ENCODE measurements at places on chromosomes 3 and 15.
A peak's percentile ranks its signal among the peaks of the same experiment; 100 is the strongest.

- no peak for DNase-seq
Measured at GRCh38 chr3:34073961-34074360, 275.5 kb downstream of the PDCD6IP start.

DNA sequence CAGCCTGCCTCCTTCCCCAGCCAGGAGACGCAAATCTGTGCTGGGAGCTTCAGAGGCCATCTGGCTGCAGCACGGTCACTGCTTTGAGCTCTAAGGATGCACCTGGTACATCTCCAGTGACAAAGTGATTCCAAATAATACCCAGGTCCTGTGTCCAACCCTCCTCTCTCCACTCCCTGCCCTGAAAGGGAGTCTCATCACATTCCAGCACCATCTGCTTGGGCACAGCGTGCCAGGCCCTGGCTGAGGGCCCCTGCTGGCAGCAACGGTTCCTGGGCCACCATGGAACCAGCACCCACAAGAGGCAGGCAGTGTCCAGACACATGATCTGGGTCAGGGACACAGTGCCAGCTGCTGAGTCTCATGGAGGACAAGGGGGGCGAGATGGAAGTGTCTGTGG is 81.3 kb downstream of the MTHFS start:
- no peak for DNase-seq

DNA sequence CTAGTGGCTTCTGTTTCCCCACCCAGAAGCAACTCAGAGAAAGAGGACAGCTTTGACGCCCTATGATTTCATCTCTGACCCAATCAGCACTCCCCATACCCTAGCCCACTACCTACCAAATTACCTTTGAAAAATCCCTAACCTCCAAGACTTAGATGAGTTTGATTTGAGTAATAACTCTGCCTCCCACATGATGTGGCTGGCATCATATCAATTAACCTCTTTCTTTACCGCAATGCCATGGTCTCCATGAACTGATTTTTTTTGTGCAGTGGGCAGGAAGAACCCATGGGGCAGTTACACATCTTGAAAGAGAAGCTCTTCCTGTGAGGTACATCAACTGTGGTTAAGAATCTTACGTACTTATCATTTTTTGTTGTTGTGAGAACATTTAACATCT is 25.5 kb upstream of the APOD start:
- DNase-seq = no peak

GRCh38 chr3:129586746-129587430 is 19.6 kb downstream of the PLXND1 start:
- peak; percentile 29 for DNase-seq

DNA sequence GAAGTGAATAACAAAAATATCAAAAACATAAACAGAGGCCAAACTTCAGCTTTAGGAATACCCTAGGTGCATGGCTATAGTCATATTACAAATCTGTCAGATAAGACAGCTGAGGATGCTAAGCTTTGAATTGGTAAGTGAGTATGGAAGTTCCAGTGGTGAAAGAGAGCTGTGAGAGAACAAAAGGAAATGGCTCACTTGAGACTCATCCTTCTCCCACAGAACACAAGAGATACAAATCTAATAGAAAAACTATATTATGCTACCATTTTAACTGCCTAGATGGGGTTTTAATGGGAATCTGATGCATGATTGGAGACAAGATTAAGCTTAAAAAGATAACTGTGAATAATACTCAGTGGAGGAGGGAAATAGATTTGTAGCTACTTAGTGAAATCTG is 21.5 kb upstream of the PEX5L start:
- no peak for DNase-seq

DNA sequence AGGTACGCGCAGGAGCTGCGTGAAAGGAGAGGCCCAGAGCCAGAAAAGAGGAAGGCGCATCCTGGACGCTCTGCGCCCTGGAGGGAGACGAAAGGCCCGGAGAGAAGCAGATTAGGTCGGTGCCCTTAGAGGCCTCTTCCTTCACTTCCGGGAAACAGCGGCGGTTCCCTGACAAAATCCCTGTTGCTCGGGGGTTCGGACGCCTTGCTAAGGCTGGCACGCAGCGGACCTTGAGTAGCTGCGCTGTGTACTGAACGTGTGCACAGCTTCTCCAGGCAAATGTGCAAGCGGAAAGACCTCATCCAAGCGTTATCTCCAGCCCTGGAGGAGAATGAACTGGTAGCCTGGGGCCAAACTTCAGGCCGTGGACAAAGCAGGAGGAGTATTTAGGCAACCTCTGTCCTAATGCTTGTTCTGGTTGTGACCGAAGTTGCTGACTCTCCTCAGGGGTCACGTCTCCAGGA is 3.0 kb upstream of the SOX14 start:
- no peak for DNase-seq

- DNase-seq = no peak
Measured at GRCh38 chr3:41502481-41502880, 303.2 kb downstream of the CTNNB1 start.

GRCh38 chr3:132285620-132285945 is 31.6 kb upstream of the ACP3 start:
- peak; percentile 66 for DNase-seq

DNA sequence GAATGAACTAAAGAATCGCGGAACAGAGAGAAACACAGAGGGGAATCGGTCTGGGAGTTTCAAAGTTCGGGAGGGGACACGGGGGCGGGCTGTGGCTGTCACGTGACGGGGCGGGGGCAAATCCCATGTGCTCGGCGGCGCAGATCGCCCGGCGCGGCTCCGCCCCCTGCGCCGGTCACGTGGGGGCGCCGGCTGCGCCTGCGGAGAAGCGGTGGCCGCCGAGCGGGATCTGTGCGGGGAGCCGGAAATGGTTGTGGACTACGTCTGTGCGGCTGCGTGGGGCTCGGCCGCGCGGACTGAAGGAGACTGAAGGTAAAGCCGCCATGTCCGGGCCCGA is at the start of gene EIF4G1:
Gene EIF4G1 (plus strand): TSS at position 244 of the 337 bp plus-strand sequence. CDS start 1,191 bp downstream, outside the sequence.
- peak; percentile 93 for DNase-seq

DNA sequence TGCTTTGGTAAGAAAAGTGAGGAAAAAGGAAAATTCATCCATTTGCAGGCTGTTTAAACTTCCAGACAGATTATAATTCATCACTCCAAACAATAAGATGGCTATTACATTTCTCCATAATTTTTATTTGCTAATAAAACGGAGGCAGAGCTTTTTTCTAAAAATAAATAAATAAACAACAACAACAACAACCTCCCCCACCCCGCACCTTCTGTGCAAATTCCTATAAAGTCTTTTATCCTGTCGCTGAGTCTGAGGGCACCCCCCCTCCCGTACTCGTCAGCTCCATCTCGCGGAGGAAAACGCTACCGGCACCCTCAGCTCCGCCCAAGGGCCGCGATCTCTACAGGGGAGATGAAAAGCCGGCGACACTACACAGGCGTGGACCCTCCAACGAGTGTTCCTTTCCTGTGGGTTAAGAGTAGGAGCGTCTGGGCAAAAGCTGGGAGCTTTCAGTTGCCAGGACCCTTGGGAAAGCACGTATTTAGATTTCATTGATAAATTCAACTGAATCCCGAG is 1.0 kb upstream of the ATP1B3 start:
- DNase-seq = peak; percentile 90

GRCh38 chr15:74399511-74400312 is 32.3 kb upstream of the CYP11A1 start:
- DNase-seq = no peak

DNA sequence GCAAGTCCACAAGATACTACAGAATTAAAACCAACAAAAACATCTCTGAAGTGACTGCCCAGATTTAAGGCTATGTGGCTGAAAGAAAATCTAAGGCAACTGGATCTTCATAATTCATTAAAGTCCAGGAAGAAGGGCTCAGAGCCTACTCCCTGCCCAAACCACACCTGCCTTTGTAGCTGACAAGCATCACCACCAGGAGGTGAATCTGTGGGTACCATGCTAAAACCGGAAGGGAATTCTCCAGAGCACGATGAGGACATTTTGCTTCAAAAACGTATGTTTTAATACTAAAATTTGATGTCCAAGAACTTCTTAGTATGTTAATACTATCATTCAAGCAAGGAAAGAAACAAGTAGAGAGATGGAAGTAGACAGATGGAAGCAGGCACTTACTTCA is 495.9 kb upstream of the NECTIN3 start:
- DNase-seq = no peak

- DNase-seq = no peak
Measured at GRCh38 chr3:152511904-152512303, 243.2 kb downstream of the MBNL1 start.

DNA sequence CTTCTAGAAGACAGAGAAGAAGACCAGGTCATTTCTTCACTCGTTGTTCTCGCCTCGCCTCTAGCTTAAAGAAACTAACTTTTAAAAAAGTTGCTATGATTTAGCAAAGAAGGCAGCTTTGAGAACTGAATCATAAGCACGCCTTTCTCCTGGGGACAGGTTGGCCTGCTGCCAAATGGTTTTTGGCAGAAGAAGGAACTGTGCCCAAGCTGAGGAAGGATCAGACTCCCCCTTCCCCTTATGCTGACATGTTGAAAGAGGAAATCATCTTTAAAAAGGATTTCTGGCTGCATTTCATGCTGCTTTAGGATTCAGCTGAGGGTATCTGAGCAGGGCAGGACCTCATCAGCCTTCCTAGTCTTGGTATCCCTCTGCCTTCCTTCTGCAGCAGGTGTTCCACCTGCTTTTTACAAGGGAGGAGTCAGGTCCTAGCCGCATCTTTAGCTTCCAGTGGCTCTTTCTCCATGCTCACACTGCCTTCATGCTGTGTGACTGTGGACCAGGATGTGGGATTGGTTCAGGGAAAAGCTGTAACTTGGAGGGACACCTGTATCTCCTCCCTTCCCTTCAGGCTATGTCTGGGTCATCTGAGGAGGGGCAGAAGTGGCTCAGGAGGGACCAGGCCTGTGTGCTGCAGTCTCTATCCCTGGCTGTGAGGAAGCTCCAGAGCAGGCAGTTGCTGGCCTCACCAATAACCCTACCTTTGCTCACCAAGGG is 34.1 kb upstream of the HACD2 start:
- DNase-seq = no peak

DNA sequence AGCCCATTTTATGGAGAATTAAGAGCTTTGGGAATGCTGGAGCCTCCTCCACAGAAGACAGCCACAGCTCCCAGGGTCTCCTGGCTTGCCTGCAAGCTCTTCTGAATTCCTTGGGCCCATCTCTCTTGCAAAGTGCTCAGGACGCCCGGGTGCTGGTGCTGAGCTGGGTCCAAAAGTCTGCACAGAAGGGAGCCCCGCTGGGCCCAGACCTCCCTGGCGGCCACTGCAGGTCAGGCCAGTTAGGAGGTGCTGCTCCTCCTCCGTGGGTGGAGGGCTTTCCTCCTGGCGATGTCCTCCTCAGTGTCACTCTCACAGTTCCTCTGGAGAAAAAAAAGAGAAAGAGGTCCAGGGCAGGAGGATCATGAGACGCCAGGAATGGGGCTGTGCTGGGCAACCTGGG is 74.5 kb upstream of the HERC1 start:
- no peak for DNase-seq

DNA sequence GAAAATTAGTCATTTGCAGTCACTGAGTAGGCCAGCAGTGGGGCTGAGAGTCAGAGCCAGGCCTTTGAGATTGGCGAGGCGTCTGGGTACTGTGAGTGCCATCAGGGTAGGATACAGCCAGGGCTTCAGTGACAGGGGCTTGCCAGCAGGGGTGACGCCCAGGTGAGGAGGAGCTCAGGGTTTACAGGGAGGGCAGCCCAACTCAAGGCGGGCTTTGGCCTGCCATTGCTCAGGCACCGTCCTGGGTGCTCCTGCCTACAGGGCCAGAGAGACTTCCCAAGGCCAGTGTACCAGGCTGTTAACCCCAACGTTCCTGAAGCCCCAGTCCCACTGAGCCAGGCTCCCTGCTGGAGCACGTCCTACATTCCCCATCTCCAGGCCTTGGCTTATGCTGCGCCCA is 152.0 kb downstream of the FBLN2 start:
- DNase-seq = no peak

DNA sequence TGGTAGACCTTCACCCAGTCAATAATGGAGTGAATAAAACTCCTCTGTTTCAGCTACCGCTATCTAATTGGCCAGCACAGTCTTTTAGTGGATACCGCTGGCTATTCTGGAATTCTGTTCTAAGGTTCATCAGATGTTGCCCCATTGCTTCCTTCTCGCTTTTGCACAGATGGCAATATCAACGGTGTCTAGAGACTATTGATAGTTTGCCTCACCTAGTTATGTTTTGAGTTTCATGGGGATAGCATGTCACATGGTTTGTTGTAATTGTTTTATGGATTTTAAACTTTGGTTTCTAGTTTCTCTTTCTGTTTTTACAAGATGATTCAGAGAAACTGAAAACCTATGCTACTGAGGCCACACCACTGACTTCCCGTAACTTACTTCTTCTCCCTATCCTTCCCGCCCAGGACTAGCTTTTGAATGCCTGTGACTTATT is 2.0 kb downstream of the XRN1 start:
- no peak for DNase-seq

DNA sequence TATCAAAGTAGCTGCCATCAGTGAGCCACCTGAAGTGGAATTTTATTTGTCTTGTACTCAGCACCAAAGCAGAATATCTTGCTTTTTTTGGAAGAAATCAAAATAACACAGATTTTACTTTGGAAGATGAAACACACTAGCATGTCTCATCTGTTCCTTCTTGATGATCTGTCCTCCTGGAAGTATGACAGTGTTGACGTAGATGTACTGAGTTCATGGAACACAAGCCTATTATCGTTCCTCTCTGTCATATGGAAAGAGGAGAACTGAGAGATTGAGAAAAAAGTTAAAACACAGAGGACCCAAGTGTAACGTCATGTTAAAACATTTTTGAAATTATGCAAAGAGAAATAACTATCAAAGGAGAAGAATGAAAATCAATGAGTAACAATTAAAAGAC is 340.2 kb downstream of the ROBO2 start:
- no peak for DNase-seq

DNA sequence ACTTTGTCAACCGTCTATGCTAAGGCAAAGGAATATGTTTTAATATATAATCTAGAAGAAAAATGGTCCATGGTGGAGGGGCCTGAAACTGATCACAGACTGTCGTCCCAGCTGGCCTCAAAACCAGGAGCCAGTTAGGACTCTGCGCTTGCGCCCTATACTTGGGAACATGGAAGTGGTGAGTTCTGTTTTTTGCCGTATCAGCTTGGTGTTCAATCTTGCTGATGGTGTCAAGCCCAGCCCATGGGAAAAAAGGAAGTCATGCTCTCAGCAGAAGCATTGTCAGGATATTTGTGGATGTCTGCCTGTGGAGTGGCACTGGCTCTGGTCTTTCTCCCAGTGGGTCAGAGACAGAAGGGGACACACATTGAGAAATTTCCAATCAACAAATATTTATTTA is 342.0 kb upstream of the CTDSPL start:
- no peak for DNase-seq

- peak; percentile 46 for DNase-seq
Measured at GRCh38 chr3:124256599-124256998, 264.7 kb upstream of the ROPN1 start.

DNA sequence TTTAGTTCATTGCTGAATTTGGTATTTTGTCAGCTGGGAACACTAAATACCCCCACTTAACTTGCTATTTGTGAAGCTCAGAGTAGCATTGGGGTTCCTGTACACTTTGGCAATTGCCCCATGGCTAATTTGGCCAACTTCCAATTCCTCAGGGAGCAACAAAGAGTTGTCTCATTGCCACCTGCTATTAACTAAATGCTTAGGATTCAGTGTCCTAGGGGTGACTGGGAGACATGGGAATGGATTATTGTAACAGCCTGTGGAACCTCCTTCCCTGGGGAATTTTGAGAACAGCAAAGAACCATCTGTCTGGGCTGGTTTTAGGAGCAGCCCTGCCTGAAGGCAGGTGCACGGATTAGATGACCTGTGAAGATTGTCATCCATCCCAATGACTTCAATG is 437.4 kb upstream of the TPRG1 start:
- DNase-seq = peak; percentile 30
